ENCODE measurements at places on chromosomes 6 and 20.

DNA sequence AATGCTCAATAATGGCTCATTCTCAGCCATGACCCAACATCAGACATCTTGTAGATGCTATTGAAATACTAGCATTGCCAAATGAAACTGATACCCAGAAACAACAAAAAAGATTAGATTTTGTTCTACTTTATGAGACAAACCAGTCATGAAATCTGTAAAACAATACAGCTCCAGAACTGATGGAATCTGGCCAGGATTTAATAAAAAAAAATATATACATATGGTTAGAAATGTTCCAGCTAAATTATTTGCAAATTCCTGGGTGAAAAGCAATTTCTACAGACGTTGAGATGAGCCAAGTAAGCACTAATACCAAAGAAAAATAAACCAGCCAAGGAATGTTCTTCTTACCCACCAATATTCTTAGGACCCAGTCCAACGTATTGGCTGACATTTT, 201.3 kb downstream of the EPHA7 start:
- no peak for DNase-seq

DNA sequence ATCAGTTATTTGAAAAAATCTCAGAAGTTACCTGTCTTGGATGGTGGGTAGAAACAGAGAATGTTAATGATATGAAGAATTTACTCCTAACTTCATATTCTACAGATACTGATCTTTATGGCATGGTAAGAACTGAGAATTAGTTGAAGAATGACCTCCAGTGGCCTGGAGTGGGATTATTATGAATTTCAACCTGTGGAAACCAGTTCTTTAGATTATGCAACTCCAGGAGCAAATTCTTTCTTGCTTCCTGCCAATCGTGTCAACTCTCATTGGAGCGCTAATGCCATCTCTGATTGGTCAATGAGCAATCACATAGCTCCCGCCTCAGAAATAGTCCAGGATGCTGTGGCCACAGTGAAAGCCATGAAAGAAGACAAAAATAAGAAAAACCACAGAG, 40.6 kb downstream of the LYRM2 start:
- peak; percentile 49 for DNase-seq

DNA sequence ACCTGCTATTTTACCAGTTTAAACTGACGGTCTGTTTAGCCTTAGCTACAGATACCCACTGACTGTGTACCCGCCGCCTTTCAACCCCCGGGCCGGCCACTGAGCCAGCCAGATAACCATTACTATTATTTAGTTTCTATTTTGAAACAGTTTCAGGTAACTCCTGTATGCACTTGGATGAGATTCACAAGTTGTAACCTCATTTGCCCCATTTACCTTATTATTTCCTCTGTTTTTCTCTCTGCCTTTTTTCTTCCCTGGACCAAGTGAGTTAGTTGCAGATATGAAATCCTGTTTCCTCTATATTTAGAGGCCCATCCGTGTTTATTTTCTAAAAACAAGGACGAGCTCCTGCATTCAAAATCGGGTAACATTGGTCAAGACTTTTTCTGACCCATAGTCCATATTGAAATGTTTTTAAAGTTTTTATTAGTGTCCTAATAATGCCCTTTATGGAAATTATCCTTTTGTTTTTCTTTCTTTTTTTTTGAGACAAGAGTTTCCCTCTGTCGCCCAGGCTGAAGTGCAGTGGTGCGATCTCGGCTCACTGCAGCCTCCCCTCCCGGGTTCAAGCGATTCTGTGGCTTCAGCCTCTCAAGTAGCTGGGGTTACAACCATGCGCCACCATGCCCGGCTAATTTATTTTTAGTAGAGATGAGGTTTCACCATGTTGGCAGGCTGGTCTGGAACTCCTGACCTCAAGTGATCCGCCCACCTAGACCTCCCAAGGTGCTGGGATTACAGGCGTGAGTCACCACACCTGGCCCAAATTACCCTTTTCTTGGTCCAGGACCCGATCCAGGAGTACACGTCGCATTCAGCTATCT, 767 bp downstream of the AP5S1 start:
- peak; percentile 60 for DNase-seq

DNA sequence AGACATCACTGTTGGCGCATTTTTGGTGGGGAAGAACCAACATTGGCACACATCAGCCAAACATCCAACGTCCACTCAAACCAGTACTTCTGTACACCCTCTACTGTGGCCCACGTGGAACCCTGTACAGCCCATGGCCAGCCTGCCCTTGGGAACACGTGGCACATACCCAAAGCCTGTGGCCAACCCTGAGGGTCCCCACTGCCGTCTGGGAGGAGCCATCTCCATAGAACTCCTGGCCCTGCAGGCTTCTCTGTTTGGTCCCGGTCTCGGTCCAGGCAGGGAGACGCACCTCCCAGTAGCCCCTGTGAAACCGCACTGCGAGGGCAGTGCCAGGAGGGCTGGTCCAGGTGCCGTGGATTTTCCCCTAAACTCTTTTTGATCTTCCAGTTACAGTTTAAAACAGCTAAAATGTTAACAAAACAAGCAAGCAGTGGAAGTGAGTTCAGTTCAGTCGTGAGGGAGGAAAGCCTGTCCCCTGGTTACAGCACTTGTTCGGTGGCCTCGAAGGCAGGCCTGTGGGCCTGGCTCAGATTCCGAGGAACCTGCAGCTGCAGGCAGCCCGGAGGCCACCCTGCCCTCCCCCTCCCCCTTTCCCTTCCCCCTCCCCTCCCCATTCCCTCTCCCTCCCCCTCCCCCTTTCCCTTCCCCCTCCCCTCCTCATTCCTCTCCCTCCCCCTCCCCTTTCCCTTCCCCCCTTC, 233.7 kb downstream of the DLL1 start:
- no peak for DNase-seq

- DNase-seq, result peak; percentile 66
Measured at GRCh38 chr6:158793432-158793831, 25.7 kb downstream of the EZR start.

GRCh38 chr6:150636808-150637207, 37.1 kb downstream of the PLEKHG1 start:
- no peak for DNase-seq

DNA sequence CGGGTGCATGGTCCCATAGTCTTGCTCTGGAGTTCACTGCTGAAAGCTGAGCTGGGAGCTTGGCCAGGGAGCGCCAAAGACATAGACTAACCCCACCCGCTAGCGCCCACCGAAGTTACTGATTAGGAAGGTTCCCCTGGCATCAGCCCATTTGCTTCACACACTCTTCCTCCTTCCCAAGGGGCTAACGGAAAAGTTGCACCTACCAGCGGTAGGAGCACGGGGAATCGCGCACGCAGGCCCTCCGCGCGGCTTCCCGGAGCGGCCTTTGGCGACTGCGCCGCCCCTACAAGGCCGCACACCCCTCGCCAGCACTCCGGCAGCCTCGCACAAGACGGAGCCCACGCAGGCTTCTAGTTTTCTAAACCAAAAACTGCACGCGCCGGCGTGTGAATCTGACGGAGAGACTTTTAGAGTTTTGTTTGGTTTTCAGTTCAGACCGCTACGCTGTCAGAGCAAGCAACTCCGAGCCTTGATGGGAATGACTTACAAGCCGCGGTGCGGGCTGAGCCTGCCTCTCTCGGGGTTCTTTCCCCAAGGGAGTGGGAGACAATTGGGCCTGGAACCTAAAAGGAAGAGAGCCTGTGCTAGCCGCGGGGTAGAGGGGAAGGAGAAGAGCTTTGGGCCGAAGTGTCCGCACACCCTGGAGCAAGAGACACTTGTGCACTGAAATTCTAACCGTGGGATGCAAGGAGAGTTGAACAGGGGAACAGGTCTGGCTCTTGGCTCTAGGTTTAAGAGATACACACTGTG, 891 bp upstream of the POU3F2 start:
- peak; percentile 10 for DNase-seq

DNA sequence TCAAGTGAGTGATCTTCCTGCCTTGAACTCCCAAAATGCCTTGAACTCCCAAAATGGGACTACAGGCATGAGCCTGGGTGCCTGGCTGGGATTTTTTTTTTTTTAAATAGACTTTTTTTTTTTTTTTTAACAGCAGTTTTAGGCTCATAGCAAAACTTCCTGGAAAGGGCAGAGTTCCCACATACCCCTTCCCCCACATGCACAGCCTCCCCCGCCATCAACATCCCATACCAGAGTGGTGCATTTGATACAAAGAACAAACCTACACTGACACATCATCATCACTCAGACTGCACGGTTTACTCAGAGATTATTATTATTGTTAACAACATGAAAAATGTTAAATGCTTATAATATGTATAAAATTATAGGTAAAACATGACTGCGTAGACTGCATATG, 26.0 kb downstream of the UQCC1 start:
- DNase-seq, result peak; percentile 45
